ENCODE measurements at places on chromosomes 16 and 17.

DNA sequence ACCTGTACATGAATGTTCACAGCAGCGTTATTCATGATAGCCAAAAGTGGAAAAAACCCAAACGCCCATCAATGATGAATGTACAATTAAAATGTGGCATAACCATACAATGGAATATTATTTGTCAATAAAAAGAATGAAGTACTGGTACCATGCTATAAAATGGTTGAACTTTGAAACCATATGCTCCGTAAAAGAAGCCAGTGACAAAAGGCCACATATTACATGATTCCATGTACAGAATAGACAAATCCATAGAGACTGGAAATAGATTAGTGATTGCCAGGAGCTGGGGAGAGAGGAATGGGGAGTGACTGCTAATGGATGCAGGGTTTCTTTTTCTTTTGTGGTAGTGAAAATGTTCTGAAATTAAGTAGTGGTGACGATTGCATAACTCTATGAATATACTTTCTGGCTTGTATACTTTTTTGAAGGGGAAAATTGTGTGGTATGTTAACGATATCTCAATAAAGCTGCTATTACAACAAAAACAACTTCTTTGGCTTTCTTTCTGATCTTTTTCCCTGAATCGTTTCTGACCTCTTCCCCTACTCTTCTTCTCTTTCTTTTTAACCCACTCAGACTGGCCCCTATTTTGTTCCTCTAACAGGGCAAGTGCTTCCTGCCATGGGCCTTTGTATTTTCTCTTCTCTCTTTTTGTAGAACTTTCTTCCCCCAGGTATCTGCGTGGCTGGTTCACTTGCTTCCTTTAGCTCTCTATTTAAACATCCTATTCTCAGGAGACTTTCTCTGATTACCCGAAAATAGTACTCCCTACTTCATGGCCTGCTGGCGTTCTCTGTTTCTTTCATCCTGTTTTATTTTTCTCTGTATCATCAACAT is 67.9 kb downstream of the FTO start:
- DNase-seq: no peak

GRCh38 chr17:43021741-43022512 is at the start of gene VAT1:
Gene VAT1, minus strand, starts transcription at chr17:43022385. Its CDS starts 63 bp downstream, at chr17:43022322.
- DNase-seq: peak; percentile 31

DNA sequence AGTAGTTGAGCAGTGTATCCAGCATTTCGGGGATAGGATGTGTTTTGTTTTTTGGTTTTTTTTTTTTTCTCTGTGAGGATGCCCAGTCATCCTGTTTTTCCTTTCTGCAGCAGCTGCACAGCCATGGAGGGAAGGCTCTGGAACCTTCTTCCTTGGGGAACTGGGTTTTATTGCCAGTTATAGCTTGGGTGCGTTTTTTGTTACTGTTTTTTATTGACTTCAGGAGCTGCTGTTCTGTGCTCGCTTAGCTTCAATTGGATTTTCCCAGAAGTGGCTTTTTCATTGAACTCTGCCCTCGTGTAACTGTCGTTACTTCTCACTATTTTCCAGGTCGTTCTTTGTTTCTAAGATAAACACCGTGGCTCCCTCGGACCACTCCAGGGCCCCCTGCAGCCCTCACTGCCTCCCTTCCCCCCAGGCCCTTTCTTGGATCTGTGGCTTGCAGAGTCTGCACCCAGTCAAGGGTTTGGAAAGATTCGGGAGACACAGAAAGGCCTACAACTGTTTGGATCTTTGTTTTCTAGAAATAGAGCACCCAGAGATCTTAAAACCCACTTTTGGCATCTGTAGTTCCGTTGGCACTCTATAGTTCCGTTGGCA is 119.7 kb upstream of the CACNG5 start:
- DNase-seq: no peak

DNA sequence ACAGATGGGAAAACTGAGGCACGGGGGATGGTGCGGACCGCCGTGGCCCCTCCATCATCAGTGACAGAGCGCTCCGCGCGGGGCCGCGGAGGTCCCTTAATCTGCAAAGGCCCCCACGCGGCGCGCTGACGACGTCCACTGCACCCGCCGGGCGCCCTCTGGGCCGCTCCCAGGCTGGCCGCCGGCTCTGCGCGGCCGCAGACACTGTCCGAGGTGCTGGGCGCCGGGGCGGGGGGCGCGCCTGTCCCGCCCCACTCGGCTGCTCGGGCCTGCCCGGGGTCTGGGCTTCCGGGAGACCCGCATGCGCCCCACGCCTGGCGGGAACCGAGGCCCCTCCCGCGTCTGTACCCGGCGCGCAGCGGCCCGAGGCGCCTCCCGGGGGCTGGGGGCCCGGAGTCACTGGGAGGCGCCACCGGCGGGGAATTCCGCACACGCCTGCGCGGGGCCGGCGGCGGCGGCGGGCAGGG is 550 bp upstream of the RNF213 start:
- DNase-seq: no peak

DNA sequence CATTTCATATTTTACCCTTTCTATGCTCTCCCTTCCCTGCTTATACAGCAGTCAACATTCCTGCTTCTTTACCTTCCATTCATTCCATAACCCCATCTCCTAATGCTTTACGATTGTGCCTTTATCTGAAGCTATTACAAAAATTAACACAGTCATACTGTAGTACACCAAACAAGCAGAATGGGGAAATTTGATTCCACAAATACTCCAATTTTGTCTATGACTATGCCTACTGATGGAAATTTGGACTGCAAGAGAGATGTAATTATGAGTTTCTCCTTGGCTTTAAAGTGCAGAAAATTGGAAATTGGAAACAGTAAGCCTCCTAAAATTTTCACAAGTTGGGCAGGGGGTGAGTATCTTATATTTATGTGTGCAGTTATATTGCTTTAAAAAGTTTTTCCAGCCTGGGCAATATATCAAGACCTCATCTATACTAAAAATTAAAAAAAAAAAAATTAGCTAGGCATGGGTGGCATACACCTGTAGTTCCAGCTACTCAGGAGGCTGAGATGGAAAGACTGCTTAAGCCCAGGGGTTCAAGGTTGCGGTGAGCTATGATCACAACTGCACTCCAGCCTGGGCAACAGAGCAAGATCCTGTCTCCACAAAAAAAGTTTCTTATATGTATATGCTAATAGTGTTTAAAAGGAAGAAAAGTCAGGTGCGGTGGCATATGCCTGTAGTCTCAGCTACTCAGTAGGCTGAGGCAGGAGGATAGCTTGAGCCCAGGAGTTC is 3.0 kb downstream of the APPBP2 start:
- DNase-seq: no peak

DNA sequence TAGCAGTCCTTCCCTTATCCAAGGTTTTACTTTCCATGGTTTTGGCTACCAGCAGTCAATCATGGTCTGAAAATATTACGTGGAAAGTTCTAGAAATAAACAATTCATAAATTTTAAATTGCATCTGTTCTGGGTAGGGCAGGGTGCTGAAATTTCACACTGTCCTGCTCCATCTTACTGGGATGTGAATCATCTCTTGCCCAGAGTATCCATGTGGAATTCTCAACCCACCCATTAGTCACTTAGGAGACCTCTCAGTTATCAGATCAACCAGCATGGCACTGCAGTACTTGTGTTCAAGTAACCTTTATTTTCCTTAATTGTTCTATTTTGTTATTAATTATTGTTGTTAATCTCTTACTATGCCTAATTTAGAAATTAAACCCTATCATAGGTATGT is 202.8 kb upstream of the CPHXL start:
- DNase-seq: no peak

DNA sequence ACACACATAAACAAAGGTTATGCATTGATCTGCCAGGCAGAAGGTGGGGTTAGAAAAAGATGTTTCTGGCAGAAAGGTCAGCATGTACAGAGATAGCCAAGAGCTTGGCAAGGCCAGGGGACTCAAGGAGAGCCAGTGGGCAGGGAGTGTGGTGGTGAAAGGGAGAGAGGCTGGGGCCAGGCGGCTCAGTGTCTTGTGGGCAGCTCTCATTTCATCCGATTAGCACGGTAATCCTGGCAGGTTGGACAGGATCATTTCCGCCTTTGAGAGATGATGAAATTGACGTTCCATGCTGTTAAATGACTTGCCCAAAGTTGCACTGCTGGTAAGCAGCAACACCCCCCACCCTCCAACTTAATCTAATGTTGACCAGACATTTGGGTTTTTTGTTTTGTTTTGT is 3.6 kb downstream of the CHD9 start:
- no peak for DNase-seq

- DNase-seq: peak; percentile 84
These were observed 1.1 kb upstream of the MLLT6 start for GRCh38 chr17:38703742-38704605.

DNA sequence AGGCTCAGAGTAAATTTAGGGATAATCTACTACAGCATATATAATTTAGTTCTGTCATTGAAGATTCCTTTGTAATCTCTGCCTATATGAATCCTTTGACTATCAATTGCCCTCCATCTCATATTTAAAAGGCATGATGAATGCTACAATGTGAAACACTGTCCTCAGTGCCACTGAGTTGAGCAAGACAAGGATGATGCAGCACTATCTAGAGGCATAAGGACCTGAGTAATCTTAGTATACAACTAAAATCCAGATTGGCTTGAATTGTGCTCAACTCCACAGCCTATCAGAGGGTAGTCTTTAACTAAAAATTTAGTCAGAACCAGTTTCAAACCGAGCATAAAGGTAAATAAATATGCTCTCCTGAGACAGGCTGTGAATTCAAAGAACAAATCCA is 11.6 kb upstream of the STRADA start:
- DNase-seq: no peak

DNA sequence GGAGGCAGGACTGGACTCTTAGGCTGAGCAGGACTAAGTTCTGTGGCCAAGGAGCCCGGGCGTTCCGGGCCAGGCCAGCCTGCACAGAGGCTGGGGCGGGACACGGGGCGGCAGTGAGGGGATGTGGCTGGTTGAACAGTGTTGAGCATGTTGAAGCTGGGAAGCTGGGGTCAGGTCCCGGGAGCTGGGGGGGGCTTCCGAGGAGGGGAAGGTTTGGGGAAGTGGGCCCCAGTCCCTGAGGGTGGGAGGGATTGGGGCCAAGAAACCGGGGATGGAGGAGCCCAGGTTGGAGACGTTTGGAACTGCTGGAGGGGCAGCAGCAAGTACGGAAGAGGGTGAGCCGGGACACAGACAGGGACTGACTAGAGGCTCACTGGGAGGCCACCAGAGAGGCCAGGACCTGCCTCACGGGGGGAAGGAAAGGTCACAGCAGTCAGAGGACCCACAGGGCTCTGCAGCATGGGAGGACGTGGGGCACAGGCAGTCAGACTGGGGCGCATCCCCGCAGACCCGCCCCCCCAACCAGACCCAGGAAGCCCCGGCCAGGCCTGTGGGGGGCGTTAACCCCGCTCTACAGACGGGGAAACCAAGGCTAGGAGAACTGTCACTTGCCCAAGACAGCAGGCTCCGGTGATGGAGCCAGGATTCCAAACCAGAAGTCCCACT is 9.5 kb downstream of the TAX1BP3 start:
- DNase-seq: no peak

DNA sequence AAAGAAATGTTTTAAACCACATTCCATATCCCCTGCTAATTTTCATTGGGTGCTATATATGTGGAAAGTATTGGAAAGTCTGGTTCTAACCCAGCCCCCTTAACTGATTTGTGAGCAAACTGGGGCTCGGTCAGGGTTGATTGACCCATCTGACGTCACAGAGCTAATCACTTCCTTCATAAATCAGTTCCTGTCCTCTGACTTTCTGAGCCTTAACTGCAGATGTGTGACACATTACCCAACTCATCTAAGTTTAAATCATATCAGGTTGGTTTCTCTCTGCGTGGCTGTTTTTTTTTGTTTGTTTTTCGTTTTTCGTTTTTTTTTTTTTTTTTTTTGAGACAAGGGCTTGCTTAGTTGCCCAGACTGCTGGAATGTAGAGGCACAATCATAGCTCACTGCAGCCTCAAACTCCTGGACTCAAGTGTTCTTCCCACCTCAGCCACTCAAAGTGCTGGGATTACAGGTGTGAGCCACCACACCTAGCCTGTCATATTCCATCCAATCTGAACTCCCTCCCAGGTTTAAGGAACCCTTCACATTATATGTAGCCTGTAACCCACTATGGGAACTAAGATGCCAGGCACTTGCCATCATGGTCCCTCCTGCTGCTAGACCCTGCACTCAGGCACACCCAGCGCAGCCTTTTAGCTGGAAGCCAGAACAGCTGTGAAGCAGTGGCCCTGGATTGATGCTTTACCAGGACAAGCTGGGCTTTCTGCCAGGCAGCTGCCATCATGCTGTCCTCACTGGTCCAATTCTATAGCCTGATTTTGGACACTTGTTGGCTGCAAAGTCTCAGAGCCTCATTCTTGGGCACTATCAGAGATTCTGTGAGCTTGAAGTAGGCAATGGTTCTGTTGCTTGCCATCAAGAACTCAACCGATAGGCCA is 6.9 kb upstream of the BPTF start:
- DNase-seq: no peak

GRCh38 chr17:9240659-9241370 is 219.5 kb downstream of the NTN1 start:
- DNase-seq: no peak

GRCh38 chr16:1047123-1047522 is 25.4 kb upstream of the SSTR5 start:
- DNase-seq: no peak

DNA sequence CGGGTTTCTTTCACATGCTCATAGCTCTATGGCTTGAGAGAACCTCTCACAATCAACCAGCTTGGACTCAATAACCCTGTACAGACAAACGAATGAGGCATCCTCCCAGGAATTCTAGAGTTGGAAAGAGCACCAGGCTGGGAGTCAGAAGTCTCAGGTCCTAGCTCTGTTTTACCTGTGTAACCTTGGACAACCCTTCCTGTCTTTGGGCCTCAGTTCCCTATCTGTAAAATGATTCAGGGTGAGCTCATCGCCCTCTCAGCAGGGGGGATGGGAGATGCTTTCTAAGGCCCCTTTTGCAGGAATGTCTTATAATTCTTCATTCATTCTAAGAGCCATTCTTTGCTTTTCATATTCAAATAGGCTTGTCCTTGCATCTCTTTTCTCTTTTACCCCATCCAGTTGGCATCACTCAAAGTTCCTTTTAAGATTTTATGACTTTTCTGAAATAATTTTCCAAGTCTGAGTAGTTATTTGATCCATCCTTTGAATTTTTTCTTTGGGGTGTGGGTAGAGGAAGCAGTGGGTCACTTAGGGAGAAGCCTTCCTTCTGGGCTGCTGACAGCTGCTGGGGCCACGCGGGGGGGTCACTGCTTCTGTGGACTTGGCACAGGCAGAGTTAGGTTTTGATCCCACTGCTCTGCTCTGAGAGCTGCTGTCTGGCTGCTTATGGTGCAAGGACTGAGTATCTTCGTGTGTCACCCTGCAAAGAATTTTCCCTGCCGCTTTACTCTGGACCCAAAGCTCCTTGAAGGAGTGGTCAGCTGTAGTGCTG is 102.7 kb downstream of the UTP18 start:
- DNase-seq: no peak

- no peak for DNase-seq
These were observed 66.2 kb downstream of the CYTH1 start for GRCh38 chr17:78715876-78716275.

DNA sequence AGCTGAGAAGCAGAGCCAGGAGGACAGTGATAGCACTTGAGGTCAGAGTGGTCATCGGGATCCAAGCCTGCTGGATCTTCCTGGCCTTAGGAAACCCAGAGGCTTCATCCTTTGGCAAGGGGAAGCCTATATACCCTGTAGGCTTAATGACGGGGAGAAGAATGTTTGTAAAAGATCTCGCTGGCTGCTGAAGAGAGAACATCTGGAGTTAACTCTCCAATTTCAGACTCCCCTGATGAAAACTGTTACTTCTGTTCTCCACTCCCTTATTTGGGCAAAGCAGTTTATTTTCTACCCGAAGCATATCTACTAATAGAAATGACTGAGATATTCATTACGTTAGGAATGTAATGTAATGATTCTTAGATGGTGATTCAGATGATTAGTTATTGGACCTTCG is 487.0 kb downstream of the CDH13 start:
- DNase-seq: no peak
